GM10248 (cell line): ENCODE measurements at places on chromosomes 6 and 20.

GRCh38 chr6:162532283-162533008, 195.1 kb downstream of the PRKN start:
- no peak for DNase-seq

DNA sequence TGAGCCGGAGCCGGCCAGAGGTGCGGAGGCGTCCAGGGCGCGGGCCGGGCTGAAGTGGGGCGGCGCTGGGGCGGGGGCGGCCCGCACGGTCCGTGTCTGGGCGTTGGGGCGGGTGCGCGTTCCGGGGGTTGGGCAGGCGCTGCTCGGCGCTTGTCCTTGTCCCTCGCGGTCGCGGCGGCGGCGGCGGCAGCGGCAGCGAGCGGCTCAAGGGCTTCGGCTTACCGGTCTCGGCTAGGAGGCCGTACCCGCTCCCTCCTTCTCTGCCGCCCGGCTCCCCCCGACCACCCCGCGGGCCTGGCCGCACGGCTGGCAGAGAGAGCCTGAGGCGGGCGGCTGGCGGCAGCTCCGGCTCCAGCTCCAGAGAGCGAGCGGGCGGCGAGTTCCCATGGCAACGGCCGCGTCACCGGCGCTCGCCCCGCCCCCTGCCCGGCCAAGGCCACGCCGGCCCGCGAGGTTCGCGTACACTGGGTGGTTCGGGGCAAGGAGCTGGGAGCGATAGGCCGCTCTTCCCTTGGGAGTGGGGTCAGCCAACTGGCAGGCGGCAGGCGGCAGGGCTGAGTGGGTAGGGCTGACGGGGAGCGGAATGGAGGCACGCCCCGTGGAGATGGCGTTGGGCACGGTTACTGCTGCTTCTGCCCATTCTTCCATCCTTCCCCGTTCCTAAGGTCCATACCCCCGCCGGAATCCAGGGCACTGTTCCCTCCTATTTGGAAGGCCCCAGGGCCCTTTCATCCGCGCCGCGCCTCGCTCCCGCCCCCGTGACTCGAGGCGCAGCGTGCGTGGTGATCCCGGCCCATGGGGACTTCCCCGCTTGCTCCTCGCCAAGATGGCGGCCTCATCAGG, at the start of gene LRRC73:
Gene LRRC73 (minus strand): TSS at position 363 of the 843 bp plus-strand sequence. CDS start 561 bp downstream, outside the sequence.
- DNase-seq = peak; percentile 86

- DNase-seq = no peak
Measured at GRCh38 chr20:2946988-2947961, 74.0 kb downstream of the PTPRA start.

- DNase-seq = no peak
Measured at GRCh38 chr6:170357812-170358211, 51.3 kb downstream of the FAM120B start.

- no peak for DNase-seq
Measured at GRCh38 chr6:2492686-2493523, 247.5 kb upstream of the GMDS start.

GRCh38 chr6:87738000-87738399, 36.0 kb upstream of the AKIRIN2 start:
- DNase-seq = no peak

GRCh38 chr6:38273325-38273724, 366.4 kb downstream of the BTBD9 start:
- DNase-seq = no peak

GRCh38 chr6:90544081-90544480, 42.8 kb downstream of the MAP3K7 start:
- DNase-seq = no peak

DNA sequence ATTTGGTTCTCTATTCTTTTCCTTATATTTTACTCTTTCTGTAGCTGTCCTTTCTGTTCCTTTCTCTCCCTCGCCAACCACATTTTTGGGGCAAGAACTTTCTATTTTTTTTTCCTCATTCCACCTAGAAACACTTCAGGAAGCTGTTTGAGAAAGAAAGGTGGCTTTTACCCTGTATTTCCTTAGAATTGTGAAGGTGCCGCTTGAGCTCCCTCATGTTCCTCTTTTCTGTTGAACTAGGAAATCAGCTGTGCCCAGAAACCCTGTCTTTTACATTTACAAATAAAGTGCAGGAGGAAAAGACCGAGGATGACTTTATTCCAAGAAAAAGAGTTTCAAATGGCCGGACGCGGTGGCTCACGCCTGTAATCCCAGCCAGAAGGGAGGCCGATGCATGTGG, 38.2 kb downstream of the OR2B2 start:
- no peak for DNase-seq

DNA sequence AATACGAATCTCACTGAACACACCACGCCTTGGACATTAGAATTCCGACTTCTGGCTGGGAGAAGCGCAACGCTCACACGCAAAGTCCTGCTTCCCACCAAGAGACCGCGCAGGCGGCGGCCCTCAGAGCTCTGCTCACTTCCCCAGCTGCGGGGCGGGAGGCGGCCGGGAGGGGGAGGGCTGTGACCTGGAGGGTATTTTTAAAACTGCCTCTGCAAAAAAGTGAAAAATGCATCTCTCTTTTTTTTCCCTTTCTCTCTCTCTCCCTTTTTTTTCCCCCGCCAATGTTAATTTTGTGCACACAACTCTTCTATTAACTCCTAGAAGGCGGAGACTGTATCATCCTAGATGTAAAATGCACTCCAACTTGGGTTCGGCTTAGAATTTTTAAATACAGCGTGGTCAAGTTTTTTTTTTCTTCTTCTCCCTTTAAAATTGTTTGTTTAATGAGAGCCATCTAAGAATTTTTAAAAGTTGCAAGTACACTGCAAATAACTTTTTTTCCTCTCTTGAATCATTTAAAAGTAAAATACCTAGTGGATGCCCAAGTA, 66.4 kb downstream of the STX11 start:
- peak; percentile 80 for DNase-seq

GRCh38 chr6:33758815-33759216, 12.1 kb upstream of the IP6K3 start:
- no peak for DNase-seq
